ENCODE measurements at places on chromosomes 3 and 15.

- DNase-seq: no peak
Observed at GRCh38 chr3:189236352-189236751, 64.6 kb downstream of the TPRG1 start.

GRCh38 chr3:53473422-53473821, 21.0 kb upstream of the CACNA1D start:
- DNase-seq: no peak

DNA sequence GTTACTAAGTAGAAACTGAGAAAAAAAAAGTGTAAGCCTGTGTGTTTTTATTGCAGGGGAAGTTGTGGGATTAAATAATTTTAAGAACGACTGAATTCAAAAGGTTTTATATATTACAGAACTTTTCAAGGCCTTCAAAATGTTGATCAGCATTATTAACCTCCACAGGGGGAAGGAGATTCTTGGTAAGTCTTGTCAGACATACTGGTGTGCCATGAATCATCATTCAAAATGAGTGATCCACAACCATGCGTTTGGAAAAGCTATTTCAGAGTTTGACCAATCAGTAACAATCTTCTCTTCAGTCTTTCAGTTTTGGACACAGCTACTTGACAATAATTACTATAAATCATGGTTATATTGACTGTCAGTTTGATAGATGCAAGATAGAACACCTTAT, 70.2 kb downstream of the ADAMTS9 start:
- DNase-seq: no peak

DNA sequence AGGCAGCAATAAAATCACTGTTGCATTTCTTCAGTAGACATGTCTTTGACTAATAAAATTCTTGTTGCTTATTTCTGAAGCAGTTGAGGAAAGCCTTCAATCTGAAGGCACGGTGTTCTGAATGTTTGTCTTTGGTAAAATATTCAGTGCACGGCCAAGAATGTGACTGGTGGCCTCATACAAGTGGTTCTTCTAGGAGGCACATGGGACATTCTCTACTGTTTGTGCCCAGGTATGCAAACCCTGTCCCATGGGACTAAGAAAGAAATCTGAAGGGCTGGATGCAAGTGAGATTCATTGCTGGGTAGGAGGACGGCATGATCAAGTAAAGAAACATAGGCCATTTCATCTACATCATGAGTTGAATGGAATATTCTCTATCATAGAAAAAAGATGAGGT, 250.6 kb upstream of the NR2F2 start:
- no peak for DNase-seq

DNA sequence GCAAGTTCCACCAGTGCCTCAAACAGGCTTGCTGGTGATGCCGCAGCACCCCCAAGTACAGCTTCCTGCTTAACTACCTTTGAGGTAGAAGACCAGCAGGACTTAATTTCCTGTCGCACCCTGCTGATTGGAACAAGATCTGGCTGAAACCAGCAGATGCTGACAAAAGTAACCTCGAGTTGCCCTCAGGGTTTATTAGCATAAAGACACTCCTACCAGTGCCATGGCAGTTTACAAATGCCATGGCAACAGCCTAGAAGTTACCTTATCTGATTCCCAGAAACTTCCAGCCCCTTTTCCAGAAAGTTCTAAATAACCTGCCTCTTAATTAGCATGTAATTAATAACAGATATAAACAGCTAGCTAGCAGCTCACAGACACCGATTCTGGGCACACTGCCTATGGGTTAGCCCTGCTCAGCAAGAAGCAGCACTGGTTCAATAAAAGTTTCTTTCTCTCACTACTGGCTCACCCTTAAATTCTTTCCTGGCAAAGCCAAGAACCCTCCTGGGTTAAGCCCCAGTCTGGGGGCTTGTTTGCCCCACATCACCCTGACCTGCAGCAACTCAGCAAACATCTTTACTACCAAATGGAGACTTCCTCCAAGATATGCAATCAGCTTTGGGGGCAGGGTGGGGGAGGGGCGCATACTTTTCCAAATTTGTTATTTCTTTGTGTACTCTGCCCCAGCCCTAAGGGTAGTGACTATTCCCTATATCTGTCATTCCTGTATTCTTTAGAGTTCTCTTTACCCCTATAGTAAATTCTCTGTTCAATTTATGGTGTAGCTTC, 54.2 kb downstream of the MAP4 start:
- DNase-seq: peak; percentile 49

GRCh38 chr15:61112231-61112630, 116.9 kb downstream of the RORA start:
- DNase-seq: no peak

GRCh38 chr3:70342149-70342548, 29.7 kb upstream of the MDFIC2 start:
- DNase-seq: no peak

DNA sequence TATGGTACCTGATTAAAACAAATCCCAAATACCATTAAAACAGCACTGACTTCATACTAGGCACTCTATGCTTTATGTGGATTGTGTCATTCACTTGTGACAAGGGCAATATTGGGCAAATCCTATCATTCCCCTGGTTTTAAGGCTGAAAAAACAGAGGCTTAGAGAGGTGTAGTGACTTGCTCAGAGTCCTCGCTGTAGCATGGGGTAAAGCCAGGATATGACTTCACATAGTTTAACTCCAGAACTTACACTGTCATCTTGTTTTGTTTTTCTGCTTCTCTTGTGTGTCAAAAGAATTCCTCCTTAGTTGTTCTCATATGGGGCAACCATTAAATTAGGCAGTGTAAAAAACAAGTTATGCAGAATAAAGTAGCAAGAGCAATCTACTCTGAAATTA, 40.3 kb upstream of the ICE2 start:
- peak; percentile 17 for DNase-seq

DNA sequence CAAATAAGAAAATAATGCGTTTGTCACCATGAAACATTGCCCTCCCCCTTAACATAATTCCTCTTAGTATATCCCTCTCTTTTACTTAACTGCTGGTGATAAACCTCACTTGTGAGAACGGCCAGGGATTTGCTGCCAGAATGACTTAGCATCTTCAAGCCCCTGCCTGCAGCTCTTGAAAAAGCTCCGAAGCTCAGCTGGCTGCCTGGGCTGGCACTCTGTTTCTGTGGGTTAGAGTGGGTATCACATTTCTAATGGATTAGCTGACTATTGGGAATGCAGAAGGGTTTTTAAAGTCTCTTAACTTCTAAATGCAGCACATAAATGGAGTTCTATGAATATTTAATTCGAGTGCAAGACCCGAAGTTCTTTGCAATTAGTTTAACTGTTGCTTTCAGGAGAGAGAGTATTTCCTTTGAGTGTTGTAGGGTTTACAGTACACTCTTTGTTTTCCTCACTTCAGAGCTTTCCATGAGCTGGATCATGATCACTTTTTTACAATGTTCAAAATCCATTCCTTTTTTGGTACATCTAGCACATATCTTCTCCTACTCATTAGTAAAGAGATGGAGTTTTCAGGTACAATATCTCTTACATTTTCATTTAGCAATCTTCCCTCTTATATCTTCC, 124.7 kb upstream of the RBMS3 start:
- DNase-seq: peak; percentile 27

DNA sequence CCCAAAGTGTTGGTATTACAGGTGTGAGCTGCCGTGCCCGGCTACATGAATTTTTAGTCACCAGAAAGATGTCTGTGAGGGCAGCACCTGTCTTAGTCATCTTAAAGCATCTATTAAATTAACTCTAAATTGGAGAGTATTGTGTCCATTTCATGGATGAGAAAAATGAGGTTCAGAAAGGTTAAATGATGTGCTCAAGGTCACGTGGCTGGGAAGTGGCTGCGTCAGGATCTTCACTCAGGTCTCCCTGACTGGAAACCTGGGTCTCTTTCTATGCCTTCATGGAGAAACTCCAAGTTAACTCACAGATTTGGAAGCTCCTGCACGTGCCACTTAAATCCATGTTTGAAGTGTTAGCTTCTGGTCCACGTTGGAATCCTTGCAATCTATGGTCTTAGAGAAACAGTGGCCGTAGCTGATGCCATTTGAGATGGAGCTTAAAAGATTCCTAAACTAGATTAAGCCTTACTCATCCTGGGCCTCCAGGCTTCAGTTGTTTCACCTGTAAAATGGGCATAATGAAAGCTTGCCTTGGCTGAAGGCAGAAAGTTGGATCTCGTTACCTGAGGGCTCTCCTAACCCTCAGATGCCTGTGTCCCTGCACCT, 5.2 kb upstream of the TMEM40 start:
- no peak for DNase-seq

GRCh38 chr3:10329495-10330015, 8.6 kb upstream of the SEC13 start:
- DNase-seq: no peak

- no peak for DNase-seq
Observed at GRCh38 chr15:56815247-56815646, 81.9 kb upstream of the ZNF280D start.

DNA sequence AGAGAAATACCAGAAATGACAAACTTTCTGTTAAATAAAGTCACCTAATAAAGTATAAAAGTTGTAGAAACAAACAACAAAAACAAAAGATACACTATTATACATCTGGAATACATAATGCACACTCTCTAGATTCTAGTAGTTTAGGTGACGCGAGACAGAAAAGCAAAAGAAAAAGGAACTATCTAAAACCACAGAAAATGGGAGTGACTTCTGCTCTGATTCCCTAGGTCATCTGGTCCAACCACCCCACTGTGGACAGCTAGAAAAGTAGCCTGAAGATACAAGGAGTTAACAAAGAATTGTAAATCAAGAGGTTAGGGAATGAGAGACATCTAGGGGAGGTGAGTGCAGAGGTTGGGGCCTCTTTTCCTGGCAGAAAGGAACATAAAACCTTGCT, 39.1 kb downstream of the DHX36 start:
- no peak for DNase-seq

- no peak for DNase-seq
Observed at GRCh38 chr15:60340207-60340921, 57.4 kb downstream of the ANXA2 start.

- no peak for DNase-seq
Observed at GRCh38 chr3:98827221-98827920, 64.2 kb downstream of the ST3GAL6 start.

DNA sequence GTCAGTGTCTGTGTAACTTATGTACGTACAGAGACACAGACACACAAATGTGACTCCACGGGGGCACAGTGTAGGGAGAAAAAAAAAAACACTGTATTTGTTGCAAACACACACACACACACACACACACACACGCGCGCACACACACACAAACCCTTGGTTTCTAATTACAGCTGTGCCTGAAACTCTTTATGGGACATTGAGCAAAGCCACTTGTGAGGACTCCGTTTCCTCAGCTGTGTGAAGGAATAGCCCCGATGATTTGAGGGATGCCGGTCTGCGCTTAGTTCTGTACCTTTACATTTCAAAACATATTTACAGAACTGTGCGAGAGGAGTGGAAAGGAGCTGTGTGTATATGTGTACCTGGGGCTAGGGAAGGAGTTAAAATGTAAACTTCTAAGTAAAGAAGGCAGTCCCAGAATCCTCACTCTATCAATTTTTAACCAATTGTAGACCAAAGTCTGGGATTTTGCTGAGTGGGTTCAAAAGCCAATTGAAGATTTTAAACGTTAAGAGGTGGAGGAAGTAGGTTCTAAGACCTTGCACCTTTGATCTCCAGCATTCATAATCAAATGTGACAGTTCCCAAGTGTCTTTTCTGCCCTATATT, 5.3 kb upstream of the BCL6 start:
- peak; percentile 33 for DNase-seq

GRCh38 chr15:29889542-29890329, 67.5 kb upstream of the TJP1 start:
- peak; percentile 12 for DNase-seq
